ENCODE measurements at places on chromosomes 3 and 15.

GRCh38 chr3:108130701-108131474, 40.1 kb upstream of the CD47 start:
- no peak for DNase-seq

GRCh38 chr15:83613714-83614113, 40.2 kb upstream of the ADAMTSL3 start:
- no peak for DNase-seq

DNA sequence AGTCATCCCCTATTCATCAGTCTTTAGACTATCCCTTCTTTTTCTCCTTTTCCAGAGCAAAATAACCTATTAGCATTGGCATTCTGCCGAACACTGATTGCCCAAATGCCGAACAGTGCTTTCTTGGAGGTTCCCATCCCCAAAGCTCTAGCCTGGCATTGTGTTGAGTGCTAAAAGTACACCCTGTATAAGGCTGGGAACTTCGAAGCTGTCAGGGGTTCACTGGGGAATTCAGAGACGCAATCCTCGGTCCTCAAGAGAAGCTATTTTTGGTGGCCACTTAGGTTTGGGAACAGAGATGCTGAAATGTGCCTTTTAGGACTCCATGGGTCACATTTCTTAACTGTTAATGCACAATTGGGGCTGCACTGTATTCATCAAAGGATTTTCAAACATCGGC, 8.4 kb downstream of the FRMD5 start:
- DNase-seq: no peak

DNA sequence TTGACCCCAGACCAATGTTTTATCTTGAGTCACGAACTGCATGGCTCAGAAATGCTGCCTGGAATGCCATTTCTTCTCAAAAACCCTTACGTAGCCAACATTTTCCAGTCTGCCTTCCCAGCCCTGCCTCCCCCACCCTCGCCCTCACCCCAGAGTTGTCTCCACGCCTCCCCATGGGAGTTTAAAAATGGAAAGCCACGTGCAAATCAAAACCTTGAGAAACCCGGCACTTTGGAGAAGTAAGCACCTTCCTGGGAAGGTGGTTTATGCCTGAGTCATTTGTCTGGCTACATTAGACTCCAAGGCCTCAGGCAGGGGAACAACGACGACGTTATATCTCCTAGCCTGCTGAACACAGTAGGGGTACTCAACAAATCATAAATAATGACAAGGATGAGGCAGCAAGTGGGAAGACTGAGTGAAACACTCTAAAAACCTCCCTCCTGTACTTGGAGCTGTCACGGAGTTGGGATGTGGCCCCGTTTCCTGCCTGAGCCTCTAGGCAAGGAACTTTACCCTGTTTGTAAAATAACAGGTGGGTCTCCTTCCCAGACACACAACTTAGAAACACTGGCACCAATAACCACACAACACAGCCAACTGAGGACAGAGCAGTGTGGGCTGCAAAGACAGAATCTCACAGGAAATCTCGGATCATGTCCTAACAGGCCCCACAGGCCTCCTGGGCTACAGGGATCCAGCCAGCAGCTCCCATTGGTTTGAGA, 179.1 kb downstream of the NTRK3 start:
- DNase-seq: no peak

DNA sequence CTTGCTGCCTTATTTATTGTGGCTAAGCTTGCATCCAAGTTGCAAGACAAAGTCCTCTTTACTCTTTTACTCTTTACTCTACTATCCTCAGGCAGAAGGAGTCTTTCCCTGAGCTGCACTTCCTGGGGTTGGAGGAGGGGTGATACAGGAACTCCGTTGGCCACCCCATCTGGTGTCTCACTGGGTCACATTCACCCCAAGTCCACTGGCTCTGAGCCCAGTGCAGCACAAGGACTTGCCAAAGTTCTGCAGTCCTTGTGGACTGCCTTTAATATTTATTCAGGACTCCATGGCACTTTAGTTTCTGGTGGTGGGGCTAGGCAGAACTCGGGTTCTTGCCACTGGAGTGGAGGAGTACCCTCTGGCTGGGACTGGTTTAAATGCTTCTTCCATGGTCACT, 165.4 kb upstream of the KCNH8 start:
- no peak for DNase-seq

DNA sequence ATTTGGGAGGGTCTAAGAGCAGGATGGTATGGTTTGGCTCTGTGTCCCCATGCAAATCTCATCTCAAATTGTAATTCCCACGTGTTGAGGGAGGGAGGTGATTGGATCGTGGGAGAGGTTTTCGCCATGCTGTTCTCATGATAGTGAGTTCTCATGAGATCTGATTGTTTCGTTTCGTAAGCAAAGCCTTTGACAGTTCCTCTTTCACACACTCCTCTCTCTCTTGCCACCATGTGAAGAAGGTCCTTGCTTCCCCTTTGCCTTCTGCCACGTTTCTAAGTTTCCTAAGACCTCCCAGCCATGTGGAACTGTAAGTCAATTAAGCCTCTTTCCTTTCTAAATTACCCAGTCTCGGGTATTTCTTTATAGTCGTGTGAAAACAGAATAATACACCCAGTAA, 553.7 kb downstream of the TAFA4 start:
- DNase-seq: no peak

DNA sequence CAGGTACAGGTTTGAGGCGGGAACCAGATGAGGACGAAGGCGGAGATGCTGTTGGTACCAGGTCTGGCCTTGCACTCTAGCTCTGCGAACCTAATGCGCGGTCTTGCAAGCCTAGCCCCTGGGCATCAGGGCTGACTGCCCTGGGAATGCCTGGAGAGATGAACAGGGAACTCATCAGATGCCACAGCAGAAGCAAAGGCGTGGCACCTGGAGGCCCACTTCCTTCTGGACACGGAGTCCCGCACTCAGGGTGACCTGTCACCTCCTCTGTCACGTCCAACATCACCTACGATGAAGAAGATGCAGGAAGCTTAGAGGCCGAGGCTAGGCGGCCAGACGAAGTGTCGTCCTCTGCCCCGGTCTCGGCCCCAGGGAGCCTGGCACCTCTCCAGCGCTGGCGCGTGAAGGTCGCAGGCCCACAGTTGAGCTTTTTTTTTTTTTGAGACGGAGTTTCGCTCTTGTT, 9.4 kb downstream of the RPLP1 start:
- no peak for DNase-seq

GRCh38 chr3:126081618-126082361, 2.1 kb downstream of the SLC41A3 start:
- no peak for DNase-seq

DNA sequence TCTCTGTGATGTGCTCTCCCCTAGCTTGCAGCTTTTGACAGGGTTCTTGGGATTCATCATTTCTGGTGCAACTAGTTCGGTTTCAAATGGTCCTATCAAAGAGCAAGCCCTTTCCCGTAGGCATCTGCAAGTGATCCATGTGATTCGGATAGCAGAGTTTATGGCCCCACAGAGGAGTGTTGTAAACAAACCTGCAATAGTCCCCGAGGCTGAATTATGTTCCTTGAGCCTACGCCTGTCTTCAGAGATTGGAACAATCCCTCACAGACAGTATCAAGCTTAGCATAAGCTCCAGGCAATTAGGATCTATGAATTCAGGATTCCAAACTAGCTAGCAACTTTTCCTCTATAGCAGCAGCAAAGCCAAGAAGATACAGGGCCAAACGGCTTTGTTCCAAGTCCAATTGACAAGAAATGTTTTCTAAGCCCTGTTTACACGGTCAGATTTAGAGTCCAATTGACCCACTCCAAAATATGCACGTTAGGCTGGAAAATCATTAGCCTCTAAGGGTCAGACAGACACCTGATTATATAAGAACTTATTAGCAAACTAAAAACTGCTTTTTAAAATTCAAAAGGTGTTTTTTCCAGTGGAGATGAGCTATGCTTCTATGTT, 24.8 kb downstream of the LNP1 start:
- DNase-seq: no peak

DNA sequence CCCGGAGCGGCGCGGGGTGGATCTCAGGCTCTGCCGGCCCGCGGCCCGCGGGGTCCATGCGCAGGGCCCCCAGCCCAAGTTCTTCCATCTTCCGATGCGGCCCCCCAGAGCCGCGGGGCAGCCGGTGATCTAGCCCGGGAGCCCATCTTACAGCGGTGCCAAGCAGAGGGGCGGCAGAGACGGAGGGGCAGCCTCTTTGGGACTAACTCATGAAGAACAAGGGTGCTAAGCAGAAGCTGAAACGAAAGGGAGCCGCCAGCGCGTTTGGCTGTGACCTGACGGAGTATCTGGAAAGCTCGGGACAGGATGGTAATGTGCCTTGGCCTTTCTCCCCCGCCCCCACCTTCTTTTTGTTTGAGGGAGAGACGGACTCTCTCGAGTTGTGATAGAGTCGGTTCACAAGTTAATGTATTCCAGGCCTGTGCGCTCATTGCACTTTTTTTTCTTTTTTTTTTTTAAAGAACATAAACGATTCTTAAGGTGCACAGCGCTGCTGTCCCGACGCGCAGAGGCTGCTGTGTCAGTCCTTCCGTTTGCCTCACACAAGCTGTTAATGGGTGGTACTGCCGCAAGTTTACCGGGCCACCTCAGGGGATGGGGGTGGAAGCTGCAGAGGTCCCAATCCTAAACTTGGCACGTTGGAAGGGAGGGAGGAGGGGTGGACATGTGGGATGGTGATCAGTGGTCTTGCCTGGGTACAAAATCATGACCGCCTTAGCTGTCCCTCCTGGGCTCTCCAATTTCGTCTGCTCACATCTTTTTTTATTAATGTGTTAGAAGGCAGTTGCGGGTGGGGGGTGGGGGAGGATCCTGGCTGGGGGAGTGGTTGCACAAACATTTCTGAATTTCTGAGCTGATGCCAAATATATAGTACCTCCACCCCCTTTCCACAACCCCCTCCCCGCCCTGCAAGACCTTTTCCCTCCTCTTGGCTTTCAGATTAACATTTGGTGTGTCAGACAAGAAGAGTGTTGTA, 801 bp downstream of the ARHGAP31 start:
- DNase-seq: peak; percentile 64

DNA sequence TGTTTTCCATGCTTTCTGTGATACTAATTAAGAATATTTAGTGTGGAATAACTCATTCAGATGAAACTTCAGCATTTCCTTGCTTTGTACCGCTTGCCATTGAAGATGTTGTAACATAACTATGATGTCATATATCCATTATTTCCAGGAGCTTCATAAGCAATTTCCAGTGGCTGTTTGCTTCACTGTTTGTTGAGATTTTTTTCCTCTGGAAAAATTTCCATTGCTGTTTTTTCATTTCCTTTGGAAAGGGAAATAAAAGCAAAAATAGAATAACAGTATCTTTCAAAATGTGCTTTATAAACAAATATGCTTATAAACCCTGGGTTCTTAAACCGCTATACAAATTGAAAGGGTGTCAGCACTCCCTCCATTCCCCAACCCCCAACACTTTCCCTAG, 319.6 kb upstream of the SEMA6D start:
- no peak for DNase-seq

DNA sequence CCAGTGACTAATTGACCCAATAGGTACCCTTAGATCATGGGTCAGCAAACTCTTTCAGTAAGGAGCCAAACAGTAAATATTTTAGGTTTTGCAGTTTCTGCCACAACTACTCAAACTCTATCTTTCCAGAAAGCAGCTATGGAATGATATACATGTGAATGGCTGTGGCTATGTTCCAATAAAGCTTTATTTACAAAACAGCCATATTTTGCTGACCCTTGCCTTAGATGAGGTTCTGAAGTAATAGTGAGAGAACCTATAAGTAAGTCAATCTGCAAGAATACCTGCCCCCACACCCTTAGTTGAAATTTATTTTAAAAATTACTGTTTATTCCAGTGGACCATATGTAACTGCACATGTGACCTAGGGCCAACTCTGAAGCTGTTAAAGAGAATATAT, 134.0 kb downstream of the CMSS1 start:
- no peak for DNase-seq

- DNase-seq: no peak
These were observed 352.1 kb upstream of the CFAP20DC start for GRCh38 chr3:59401924-59402323.

DNA sequence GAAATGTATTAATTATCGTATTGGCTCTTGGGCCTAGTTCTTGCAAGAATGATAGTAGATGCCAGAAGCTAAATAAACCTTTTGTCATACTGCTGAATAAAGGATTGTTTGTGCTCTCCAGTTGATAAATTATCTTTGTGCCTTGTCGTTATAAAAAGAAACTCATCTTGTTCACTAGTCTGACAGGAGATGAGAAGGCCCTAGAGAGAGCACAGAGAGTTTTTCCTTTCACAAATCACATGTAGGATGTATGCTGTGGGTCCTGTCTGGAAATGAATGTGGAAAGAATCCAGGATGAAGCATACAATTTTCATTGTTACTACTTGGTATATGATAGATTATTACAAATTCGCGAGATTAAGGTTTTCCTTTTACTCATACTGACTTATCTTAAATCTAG, 113.0 kb downstream of the NLGN1 start:
- DNase-seq: no peak

- no peak for DNase-seq
These were observed 81.8 kb downstream of the EPHB1 start for GRCh38 chr3:134876836-134877235.

GRCh38 chr3:196988241-196989029, 19.8 kb upstream of the PIGZ start:
- DNase-seq: no peak

DNA sequence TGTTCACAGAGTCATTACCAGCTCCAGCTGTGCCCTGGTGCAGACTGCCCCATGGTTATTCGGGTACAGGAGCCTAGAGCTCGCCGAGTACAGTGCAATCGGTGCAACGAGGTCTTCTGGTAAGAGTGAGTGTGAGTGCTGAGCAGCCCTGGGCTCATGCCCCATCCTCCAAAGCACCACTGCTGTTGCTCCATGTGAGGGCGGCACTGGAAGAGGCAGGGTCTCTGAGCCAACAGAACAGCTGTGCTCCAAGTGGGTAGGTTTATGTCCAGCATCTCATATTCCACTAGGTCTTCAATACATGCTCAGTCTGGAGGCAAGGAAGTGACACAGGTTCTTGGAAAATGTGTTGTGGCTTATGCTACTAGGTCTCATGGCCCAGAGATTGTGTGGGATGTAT, 19.5 kb upstream of the P4HTM start:
- no peak for DNase-seq

DNA sequence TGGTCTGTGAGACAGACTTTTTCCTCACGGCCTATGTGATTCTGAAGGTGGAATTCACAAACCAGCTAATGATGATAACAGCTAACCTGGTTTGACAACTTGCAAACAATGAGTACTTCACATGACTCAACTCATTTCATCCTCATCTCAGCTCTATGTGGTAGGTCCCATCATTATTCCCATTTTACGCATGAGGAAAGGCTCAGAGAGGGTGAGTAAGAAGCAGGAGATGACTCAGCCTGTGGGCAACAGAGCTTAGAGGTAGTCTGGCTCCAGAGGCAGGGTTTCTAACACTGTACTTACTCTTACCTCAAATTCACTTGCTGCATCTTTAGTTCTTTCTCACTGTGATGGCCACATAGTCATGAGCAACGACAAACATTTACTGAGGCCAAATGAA, 25.8 kb upstream of the PSMD6 start:
- no peak for DNase-seq
